ENCODE measurements at places on chromosomes 4 and X. TPM values are rescaled to one million over a fixed set of nuclear protein-coding genes. Genes with fewer than 3 reads are reported as not detected.

DNA sequence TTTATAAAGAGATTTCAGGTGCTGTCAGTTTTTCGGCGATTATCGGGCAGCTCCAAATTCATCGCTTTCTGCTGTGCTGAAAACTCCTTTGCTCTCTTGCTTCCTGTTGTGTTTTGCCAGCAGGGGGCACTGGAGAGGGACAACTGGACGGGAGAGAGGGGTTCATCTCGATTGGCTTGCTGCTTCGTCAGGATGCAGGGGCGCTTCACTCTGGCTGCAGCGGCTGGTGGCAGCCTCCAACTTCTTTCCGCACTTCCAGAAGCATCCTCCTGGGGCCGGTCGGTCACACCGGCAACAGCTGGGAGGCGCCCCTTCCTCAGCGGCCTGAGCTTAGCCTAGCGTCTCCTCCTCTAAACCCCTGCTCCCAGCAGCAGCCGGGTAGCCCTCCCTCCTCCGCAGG lies 29.5 kb downstream of the MSL3 start:
- H3K27ac ChIP-seq: no peak overlapping the region
- DNase-seq: no peak
- peak overlapping the region; percentile 10 for H3K4me3 ChIP-seq
- H3K4me1 ChIP-seq: no peaks in the 10 kb centered on the region
- H3K27me3 ChIP-seq: no peaks in the 10 kb centered on the region

Gene GLUD2
- total RNA-seq: 0.98 TPM

DNA sequence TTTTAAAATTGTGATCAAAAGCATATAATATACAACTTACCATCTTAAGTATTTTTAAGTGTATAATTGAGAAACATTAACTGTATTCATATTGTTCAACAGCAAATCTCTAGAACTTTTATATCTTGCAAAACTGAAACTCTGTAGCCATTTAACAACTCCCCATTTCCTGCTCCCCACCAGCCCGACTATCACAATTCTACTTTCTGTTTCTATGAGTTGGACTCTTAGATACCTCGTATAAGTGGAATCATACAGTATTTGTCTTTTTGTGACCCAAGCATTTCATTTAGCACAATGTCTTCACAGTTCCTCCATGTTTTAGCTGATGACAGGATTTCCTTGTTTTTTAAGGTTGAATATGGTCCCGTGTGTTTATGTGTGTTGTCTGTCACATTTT lies 106.0 kb downstream of the LRBA start:
- no peak overlapping the region for H3K27ac ChIP-seq
- DNase-seq: no peak
- H3K4me3 ChIP-seq: no peak overlapping the region
- no peaks in the 10 kb centered on the region for H3K4me1 ChIP-seq
- H3K27me3 ChIP-seq: no peaks in the 10 kb centered on the region
- H3K36me3 ChIP-seq: peaks cover 11% of the 10 kb centered on the region

- peaks cover 42% of the 10 kb centered on the region for H3K4me1 ChIP-seq
- no peaks in the 10 kb centered on the region for H3K36me3 ChIP-seq
- H3K27ac ChIP-seq: peak overlapping the region; percentile 37
- no peaks in the 10 kb centered on the region for H3K27me3 ChIP-seq
Observed at GRCh38 chr4:38365748-38366310, 298.2 kb upstream of the KLF3 start.

DNA sequence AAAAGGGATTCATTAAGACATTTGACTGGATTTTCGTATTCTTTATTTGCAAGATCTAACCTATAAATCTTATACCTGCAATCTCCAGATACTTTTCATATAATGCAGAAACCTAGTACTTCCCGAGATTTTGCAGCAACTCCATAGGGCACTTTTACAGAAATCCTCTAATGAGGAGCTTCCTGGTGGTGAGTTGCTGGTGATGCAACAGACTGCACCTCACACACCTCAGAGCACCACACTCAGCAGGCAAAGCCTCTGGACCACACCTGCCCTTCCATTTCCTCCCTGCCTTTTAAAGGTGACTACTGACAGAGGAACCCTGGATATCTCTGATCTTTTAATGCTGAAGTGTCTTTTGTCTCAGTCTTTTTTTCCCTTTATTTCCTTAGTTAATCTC lies 289.4 kb downstream of the TRAM1L1 start:
- no peak overlapping the region for H3K27ac ChIP-seq
- H3K4me1 ChIP-seq: no peaks in the 10 kb centered on the region
- H3K4me3 ChIP-seq: no peak overlapping the region

DNA sequence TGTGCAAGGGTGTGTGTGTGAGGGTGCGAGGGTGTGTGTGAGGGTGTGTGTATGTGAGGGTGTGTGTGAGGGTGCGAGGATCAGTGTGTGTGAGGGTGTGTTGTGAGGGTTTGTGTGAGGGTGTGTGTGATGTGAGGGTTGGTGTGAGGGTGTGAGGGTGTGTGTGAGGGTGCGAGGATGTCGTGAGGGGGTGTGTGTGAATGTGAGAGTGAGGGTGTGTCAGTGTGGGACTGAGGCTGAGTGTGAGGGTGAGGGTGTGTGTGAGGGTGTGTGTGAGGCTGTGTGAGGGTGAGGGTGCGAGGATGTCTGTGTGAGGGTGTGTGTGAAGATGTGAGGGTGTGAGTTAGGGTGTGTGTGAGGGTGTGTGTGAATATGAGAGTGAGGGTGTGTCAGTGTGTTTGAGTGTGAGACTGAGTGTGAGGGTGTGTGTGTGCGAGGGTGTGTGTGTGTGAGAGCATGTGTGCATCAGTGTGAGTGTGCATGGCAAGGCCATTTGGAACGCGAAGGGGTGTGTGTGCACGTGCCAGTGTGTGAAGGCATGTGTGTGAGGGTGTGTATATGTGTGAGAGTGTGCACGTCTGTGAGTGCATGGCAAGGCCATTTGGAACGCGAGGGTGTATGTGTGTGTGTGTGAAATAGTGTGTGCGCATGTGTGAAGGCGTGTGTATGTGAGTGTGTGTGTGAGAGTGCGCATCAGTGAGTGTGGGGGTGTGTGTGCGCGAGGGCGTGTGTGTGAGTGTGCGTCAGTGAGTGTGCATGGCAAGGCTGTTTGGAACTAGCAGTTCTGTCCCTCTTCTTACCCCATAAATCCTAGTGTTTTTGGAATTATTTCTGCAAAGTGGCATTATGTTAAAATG lies 69.8 kb downstream of the RGS12 start:
- peak; percentile 82 for DNase-seq
- peaks cover 14% of the 10 kb centered on the region for H3K4me1 ChIP-seq
- no peak overlapping the region for H3K27ac ChIP-seq
- H3K4me3 ChIP-seq: no peak overlapping the region

Gene DGKK
- 0.49 TPM for total RNA-seq

DNA sequence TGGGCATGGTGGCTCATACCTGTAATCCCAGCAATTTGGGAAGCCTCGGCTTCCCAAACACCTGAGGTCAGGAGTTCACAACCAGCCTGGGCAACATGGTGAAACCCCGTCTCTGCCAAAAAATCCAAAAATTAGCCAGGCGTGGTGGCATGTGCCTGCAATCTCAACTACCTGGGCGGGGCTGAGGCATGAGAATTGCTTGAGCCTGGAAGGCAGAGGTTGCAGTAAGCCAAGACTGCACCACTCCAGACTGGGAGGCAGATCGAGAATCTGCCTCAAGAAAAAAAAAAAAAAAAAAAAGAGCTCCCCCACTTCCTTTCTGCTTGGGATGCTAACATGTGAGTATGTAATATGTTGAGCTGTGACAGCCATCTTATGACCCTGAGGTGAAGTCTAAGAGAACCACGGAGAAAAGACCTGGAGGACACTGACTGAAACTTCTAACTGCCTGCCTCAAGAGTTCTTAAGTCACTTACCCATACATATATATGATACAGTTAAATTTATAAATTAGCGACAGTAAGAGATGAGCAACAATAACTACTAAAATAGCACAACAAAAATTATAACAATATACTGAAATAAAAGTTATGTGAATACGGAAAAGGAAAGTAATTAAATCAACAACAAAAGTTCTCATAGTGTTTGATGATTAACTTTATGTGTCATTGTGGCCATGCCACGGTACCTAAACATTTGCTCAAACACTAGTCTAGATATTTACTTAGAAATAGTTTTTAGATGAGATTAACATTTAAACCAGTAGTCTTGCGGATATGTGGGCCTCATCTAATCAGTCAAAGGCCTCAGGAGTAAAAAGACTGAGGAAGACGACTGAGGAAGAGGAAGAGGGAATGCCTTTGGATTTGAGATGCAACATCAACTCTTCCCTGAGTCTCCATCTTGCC lies 178.3 kb downstream of the OPHN1 start:
- H3K36me3 ChIP-seq: no peaks in the 10 kb centered on the region
- peaks cover 8% of the 10 kb centered on the region for H3K4me1 ChIP-seq
- H3K27me3 ChIP-seq: no peaks in the 10 kb centered on the region
- no peak overlapping the region for H3K27ac ChIP-seq
- no peak for DNase-seq

DNA sequence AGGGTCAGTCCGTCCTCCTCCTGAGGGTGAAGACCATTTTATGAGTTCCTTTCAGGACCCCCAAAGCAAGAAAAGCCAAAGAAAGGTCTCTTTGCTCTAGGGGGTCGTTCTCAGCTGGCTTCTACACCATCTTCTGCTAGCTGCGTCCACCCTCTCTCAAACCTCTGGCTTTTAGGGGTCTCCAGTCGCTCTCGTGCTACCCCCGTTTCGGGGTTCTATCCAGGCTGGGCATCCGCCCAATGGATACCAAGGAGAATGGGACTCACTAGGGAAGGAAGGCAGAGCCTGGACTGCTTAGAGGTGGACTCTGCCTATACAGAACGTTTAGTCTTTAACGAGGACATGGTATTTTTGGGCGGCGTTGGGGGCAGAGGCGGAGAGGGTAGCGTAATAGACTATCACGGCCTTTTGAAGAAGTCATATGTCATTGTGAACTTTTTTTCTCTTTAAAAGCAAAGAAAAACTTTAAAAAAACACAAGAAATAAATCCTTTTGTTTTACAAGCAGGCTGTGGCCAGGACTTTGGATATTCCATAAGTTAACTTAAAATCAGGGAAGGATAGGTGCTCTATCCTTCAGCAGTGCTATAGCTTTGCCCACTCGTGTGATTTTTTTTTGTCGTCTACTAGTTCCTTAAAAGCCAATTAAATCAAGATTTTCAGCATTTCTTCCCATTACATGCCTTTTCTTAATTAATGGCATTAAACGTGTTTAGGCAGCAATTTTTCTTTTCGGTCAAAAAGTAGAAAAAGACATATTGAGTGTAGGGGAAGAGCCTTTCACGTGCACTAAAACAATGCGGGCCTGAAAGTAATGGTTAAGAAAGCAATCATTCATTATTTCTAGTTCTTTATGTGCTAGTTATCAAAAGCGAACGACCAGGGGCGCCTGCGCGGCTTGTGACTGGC lies 7.2 kb upstream of the PITX2 start:
- DNase-seq: no peak
- no peaks in the 10 kb centered on the region for H3K36me3 ChIP-seq
- no peak overlapping the region for H3K27ac ChIP-seq

DNA sequence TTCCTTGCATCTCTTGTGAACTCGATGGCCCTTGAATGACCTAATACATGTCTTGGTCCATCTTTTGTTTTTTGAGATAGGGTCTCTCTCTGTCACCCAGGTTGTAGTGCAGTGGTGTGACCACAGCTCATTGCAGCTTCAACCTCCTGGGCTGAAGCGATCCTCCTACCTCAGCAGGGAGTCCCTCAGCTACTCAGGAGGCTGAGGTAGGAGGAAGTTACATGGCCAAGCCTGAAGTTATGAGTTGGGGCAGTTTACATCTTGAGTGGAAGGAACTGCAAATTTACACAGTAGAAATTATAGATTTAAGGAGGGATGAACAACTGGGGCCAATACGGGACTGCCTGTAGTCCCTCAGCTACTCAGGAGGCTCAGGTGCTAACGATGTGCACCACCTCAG lies 97.2 kb upstream of the METTL14 start:
- no peak overlapping the region for H3K4me3 ChIP-seq
- H3K36me3 ChIP-seq: no peaks in the 10 kb centered on the region
- H3K27ac ChIP-seq: no peak overlapping the region

DNA sequence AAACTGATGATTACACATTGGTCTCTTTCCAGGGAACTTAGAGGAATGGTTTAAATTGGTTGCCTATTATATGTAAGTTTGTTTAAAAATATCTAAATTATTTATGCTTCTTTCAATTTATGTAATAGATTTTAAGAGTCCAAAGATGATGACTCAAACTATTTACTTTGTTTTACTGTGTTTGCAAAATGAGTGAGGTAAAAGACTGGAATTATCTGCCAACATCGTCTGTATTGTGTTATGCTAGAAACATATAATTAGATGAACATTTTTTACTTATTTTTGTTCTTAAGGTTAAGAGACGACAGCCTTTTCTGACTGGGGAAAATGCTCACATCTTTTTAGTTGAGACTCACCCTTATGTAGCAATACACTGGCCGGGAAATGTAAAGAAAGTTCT lies 51.1 kb upstream of the SYTL5 start:
- no peaks in the 10 kb centered on the region for H3K36me3 ChIP-seq
- H3K4me1 ChIP-seq: no peaks in the 10 kb centered on the region
- no peak overlapping the region for H3K27ac ChIP-seq
- no peak overlapping the region for H3K4me3 ChIP-seq
- no peak for DNase-seq

Gene SH3TC1
- 50.6 TPM for total RNA-seq

- H3K27ac ChIP-seq: no peak overlapping the region
- no peak for DNase-seq
- no peak overlapping the region for H3K4me3 ChIP-seq
- H3K4me1 ChIP-seq: no peaks in the 10 kb centered on the region
Observed at GRCh38 chr4:141807103-141807891, 170.9 kb downstream of the IL15 start.

GRCh38 chr4:142353149-142353738 lies 492.9 kb downstream of the INPP4B start:
- no peak overlapping the region for H3K4me3 ChIP-seq
- H3K36me3 ChIP-seq: no peaks in the 10 kb centered on the region
- peaks cover 27% of the 10 kb centered on the region for H3K4me1 ChIP-seq
- H3K27ac ChIP-seq: peak overlapping the region; percentile 17
- no peaks in the 10 kb centered on the region for H3K27me3 ChIP-seq

Gene ZAR1
- 2.5 TPM for total RNA-seq

Gene FGFBP1
- 61.9 TPM for total RNA-seq

Gene HS3ST1
- total RNA-seq: 8.1 TPM

Gene MOSPD2
- total RNA-seq: 17.4 TPM

DNA sequence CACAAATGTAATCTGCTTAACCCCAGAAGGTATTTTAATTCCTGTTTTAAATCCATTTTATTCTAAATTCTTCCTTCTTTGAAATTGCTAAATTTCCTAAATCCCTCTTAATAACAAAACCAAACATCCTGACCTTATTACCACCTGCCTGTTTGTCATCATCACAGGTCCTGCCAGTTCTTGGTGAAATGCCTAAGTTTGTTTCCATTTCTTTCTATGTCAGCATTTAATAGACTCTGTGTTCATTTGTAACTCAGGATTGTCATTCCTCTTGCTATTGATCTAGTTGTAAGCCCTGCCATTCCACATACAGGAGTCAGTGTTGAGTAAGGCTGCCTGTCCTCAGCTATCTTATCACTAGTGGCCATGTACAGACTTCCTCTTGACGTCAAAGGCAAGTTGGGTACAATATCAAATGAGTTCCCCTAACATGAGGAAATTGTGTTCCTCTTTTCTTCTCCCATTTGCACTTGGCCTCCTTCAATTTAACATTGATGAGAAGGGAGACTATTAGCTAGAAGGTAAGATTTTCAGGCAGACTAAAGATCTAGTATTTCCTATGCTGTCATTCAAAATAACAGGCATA lies 440.1 kb downstream of the AFF2 start:
- no peak overlapping the region for H3K27ac ChIP-seq
- no peak for DNase-seq
- no peaks in the 10 kb centered on the region for H3K36me3 ChIP-seq
- no peak overlapping the region for H3K4me3 ChIP-seq
- no peaks in the 10 kb centered on the region for H3K27me3 ChIP-seq
